ENCODE measurements at places on chromosomes 2 and 18. TPM values are rescaled to one million over a fixed set of nuclear protein-coding genes. Genes with fewer than 3 reads are reported as not detected.

DNA sequence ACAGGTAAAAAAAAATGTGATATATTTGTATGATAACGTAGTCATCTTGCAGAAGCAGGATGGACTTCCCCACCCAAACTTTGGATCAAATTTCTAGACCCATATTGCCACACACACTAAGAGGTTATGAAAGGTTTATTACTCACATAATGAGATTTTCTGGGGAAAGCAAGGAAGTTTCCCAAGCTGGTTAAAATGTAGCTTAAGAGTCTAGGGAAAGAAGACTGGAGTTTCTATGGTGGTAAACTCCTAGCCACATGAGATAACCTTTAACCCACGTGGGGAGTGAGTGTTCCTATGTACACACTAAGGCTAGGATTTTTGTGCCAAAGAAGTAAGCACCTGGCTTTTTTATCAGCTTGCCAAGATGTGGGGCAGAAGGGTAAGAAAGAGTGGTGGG is 335.7 kb upstream of the UBE2E3 start:
- no peaks in the 10 kb centered on the region for H3K27me3 ChIP-seq
- DNase-seq: no peak
- no peaks in the 10 kb centered on the region for H3K36me3 ChIP-seq
- no peak overlapping the region for H3K27ac ChIP-seq

DNA sequence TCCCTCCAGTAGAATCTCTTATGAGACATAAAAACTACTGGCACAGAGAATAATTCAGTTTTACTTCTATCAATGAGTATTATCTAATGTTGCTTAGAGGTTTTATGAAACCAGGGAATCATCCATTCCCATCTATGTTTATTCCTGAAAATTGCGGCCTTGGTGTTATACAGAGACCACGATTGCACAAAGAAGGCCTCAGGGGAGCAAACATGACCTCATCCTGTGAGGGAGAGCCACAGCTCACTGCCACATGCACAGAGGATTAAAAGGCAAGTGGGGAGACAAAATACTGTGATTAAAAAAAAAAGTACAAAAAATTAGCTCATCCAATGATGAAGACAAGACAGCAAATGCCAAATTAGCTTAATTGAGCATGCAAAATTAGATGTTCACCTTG is 111.8 kb upstream of the SLC35G4 start:
- H3K27me3 ChIP-seq: no peaks in the 10 kb centered on the region
- H3K4me1 ChIP-seq: peaks cover 2% of the 10 kb centered on the region
- H3K4me3 ChIP-seq: no peak overlapping the region
- H3K27ac ChIP-seq: no peak overlapping the region
- peak; percentile 52 for DNase-seq

Gene DPP10
- 0.27 TPM for total RNA-seq

GRCh38 chr2:109017017-109017416 is 28.0 kb upstream of the EDAR start:
- no peak overlapping the region for H3K27ac ChIP-seq
- H3K4me1 ChIP-seq: no peaks in the 10 kb centered on the region
- H3K27me3 ChIP-seq: peaks cover 2% of the 10 kb centered on the region
- H3K36me3 ChIP-seq: no peaks in the 10 kb centered on the region

DNA sequence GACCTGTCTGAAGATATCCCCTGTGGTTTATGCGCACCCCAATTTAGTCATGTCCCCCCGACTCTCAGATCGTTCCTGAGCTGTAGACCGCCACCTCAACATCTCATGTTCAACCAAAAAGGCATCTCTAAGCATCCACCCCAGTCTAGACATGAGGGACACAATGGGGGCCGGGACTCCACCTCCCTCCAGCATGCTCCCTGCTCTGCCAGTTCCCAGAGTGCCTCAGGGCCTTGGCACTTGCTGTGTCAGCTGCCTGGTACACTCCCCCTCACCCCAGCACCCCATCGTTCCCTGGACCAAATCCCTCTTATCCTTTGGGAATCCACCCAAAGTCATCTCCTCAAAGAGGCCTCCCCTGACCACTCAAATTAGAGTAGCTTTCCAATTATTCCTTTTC is 22.2 kb downstream of the TNS1 start:
- H3K36me3 ChIP-seq: peaks cover 6% of the 10 kb centered on the region
- no peak overlapping the region for H3K4me3 ChIP-seq
- DNase-seq: no peak
- H3K4me1 ChIP-seq: peaks cover 40% of the 10 kb centered on the region
- peak overlapping the region; percentile 37 for H3K27ac ChIP-seq

Gene DSG4
- not detected for total RNA-seq

GRCh38 chr2:176078541-176079284 is 5.0 kb downstream of the EVX2 start:
- no peak for DNase-seq
- H3K27ac ChIP-seq: no peak overlapping the region
- H3K36me3 ChIP-seq: no peaks in the 10 kb centered on the region
- H3K27me3 ChIP-seq: peaks cover 84% of the 10 kb centered on the region
- no peak overlapping the region for H3K4me3 ChIP-seq

DNA sequence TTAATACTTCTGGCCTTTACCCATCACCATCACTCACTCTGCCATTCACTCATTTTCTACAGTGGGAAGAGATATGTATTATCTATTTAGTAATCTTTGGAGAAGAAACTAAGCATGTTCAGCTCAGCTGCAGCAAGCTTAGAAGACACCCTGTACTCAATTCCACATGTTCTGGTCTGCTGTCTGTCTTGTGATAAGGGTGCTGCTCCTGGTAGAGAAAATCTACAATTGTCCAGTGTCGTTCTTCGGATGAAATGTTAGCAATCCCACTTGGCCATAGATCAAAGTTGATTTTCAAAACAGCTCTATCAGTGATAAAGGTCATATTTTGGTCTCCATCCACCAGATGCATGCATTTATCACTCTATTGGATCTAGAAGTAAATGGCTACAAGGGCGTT is 337.1 kb downstream of the LRRTM4 start:
- no peak overlapping the region for H3K4me3 ChIP-seq
- H3K36me3 ChIP-seq: no peaks in the 10 kb centered on the region
- H3K27me3 ChIP-seq: no peaks in the 10 kb centered on the region
- no peaks in the 10 kb centered on the region for H3K4me1 ChIP-seq

DNA sequence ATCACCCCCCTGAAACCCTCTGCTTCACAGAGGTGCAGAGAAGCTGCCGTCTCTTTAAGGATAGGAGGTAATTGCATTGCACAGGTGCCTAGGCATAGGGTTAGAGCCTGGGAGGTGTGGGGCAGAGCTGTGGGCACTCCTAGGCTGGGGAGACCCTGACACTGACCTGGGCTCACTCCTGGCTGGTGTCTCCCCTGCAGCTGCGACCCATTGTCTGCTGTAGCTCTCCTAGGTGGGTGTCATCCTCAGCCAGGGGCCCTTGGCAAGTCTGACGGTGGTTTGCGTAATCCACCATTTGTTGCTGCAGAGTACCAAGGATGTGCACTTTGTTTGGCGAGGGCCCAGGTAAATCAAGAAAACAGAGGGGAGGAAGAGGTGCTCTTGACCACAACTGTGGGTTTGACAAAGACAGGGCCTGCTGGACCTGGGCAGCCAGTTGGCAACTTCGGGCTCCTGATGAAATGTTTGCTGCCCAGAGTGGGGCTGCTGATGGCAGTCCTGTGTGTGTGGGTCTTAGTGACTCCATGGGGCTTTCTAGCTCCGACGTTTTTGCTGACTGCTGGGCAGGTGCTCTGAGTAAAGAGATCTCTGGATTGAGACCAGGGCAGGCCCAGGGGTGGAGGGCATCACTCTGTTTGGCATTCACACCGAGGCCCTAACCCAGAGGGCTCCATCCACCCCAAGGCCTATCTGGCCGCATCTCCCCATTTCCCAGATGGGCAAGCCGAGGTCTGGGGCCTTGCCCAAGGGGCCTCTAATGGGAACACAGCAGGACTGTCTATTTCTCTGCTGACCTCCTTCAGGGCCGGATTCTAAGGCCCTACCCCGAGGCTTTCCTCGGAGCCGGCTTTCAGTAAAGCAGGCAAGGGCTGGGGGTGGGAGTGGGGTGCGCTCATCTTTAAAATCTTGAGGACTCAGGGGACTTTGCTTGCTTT is 67.7 kb downstream of the EDAR start:
- DNase-seq: no peak
- H3K36me3 ChIP-seq: no peaks in the 10 kb centered on the region
- H3K27me3 ChIP-seq: peaks cover 6% of the 10 kb centered on the region
- H3K4me3 ChIP-seq: no peak overlapping the region
- H3K27ac ChIP-seq: no peak overlapping the region
- peaks cover 29% of the 10 kb centered on the region for H3K4me1 ChIP-seq

Gene TUBA3D
- not detected for total RNA-seq

Gene MYOM1
- total RNA-seq: 377 TPM

Gene ST6GAL2
- 4.4 TPM for total RNA-seq

- peaks cover 55% of the 10 kb centered on the region for H3K4me1 ChIP-seq
- H3K27ac ChIP-seq: peak overlapping the region; percentile 97
- H3K27me3 ChIP-seq: no peaks in the 10 kb centered on the region
These were observed 1.2 kb downstream of the GYPC start for GRCh38 chr2:126657148-126657635.

GRCh38 chr2:190533968-190534309 is 583 bp downstream of the NEMP2 start:
- H3K36me3 ChIP-seq: no peaks in the 10 kb centered on the region
- DNase-seq: no peak
- H3K27ac ChIP-seq: peak overlapping the region; percentile 94
- peaks cover 15% of the 10 kb centered on the region for H3K4me1 ChIP-seq
- H3K27me3 ChIP-seq: no peaks in the 10 kb centered on the region

DNA sequence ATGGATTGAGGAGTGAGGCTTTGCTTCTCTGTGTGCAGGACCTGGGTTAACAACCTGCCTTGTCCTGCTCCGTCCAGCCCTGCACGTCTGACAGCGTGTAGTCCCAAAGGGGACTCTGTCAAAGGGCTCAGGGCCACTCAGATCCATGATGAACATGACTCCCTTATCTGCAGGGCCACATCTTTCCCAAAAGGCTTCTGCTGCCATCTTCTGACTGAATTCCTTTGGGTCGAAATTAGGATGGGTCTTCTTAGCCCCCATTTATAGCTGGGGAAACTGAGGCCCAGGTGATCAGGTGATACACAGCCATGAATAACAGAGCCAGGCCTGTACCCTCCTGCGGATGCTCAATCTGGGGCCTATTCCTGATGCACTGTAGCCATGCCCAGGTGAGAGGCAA is 109.2 kb downstream of the CELF4 start:
- no peak overlapping the region for H3K4me3 ChIP-seq
- no peaks in the 10 kb centered on the region for H3K27me3 ChIP-seq
- H3K4me1 ChIP-seq: peaks cover 5% of the 10 kb centered on the region

Gene RESP18
- total RNA-seq: not detected

DNA sequence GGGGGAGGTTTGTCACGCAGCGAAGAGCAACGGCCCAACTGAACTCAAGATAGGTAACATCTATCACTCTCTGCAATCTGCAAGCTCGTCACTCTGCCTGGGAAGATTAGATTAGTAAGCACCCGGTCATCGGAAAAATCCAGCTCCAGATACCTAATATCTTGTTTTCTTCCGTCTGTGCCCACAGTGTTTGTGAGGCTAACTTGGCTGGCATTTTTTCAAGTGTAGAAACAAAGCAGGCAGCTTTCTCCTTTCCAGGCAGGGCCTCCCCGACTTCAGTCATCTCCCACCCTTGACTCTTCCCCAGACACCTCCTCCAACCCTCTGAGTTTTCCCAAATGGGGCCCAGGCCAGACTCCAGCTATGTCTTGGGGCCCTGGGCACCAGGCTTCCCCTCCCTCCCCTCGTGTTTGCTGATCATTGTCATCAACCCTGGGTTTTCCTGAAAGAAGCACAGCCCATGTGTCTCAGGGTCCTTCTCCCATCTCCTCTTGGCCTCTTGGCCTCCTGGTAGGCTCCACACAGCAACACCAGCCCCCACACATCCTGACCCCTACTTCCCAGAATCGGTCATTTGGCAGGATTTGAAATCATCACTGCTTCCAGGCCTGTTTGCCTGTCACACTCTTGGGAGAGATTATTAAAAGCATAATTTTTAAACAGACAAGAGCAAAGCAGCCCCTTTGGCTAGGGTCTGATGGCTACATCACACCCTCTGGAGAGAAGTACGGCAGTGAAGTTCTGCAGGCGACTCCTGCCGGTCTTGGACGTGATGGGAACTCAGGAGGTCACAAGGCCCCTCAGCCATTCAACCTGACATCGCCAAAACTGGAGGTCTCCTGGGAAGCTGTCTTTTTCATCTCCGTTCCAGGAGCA is 144.9 kb upstream of the ID2 start:
- no peak overlapping the region for H3K27ac ChIP-seq
- H3K36me3 ChIP-seq: no peaks in the 10 kb centered on the region
- no peak overlapping the region for H3K4me3 ChIP-seq
- H3K4me1 ChIP-seq: peaks cover 65% of the 10 kb centered on the region

DNA sequence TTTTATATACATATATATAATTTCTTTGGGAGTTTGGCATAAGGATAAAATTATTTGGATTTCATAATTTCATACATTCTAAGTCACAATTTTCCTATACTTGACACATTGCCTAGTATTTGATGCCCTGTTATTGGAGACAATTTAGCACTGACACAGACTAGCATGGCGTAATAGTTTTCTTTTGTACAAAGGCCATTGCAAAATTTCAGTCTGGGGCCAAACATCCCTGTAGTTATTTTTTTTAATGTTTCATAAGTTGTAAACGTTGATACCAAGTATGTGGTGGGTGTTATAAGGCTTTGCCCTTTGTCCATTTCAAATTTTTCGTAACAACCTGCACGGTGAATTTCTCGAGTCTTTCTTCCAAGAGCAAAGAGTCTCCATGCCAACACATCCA is 95.7 kb upstream of the NRP2 start:
- no peak for DNase-seq
- H3K36me3 ChIP-seq: no peaks in the 10 kb centered on the region
- peaks cover 19% of the 10 kb centered on the region for H3K4me1 ChIP-seq
- no peaks in the 10 kb centered on the region for H3K27me3 ChIP-seq
- no peak overlapping the region for H3K27ac ChIP-seq

GRCh38 chr2:232456296-232457120 is 555 bp downstream of the ALPI start:
- DNase-seq: no peak
- no peak overlapping the region for H3K27ac ChIP-seq

DNA sequence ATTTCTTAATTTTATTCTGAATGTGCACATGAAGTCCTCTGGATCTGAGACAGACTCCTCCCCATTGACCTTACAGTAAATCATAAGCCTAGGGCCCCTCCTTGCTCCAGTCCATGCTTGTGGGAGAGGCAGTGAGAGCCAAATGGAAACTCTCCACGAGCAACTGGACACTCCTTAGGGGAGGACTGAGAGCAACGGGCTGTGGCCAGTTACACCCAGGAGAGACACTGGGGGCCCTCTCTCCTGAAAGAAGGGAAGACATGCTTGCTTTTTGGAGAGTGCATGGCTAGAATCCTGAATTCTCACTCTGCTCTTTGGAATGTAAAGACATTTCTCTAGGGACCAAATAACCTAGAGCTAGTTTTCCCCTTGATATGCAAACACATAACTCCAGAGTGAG is 49.0 kb upstream of the BIN1 start:
- DNase-seq: peak; percentile 96
- H3K4me1 ChIP-seq: peaks cover 36% of the 10 kb centered on the region
- no peaks in the 10 kb centered on the region for H3K27me3 ChIP-seq
- peak overlapping the region; percentile 85 for H3K27ac ChIP-seq
- no peak overlapping the region for H3K4me3 ChIP-seq

Gene CPLX4
- total RNA-seq: not detected

Gene GAREM2
- total RNA-seq: 2.5 TPM

GRCh38 chr2:152961351-152961750 is 242.9 kb downstream of the ARL6IP6 start:
- H3K36me3 ChIP-seq: no peaks in the 10 kb centered on the region
- no peak for DNase-seq
- no peaks in the 10 kb centered on the region for H3K27me3 ChIP-seq
- no peak overlapping the region for H3K4me3 ChIP-seq
- no peaks in the 10 kb centered on the region for H3K4me1 ChIP-seq

GRCh38 chr2:173298536-173299097 is 56.1 kb upstream of the CDCA7 start:
- no peak for DNase-seq
- H3K4me1 ChIP-seq: no peaks in the 10 kb centered on the region
- no peak overlapping the region for H3K4me3 ChIP-seq
- H3K27me3 ChIP-seq: no peaks in the 10 kb centered on the region
- H3K36me3 ChIP-seq: no peaks in the 10 kb centered on the region
